ENCODE measurements at places on chromosomes 3 and 15.

GRCh38 chr15:72341361-72341760 is 21.4 kb upstream of the CELF6 start:
- no peak for DNase-seq

DNA sequence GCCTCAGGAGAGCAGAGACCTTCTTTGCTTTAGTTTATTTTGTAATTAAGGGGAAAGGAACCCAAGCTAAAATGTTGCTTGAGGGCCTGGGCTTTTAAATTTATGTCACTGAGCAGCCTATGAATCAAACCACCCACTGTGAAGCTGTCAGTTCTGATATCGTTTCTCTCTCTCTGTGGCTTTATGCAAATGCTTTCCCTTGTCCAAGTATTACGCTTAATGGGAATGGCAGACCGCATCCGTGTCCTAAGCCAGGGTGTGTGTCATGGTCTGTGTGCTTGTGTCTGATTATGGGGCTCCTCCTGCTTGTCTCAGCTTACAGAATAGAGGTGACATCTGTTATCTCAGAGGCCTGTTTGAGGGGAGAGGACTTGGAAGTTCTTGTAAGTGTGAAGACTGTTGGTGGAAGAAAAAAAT is 82.4 kb downstream of the EBLN2 start:
- DNase-seq: peak; percentile 30

DNA sequence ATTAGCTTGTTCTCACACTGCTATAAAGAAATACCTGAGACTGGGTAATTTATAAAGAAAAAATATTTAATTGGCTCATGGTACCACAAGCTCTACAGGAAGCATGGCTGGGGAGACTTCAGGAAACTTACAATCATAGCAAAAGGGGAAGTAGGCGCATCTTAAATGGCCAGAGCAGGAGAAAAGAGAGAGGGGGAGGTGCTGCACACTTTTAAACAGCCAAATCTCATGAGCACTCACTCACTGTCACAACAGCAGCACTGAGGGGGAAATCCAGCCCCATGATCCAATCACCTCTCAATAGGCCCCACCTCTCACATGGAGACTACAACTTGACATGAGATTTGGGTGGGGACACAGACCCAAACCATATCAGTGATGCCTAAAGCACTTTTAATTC is 82.5 kb downstream of the DCLK3 start:
- no peak for DNase-seq

- no peak for DNase-seq
Measured at GRCh38 chr15:51620122-51620521, 2.4 kb downstream of the DMXL2 start.

DNA sequence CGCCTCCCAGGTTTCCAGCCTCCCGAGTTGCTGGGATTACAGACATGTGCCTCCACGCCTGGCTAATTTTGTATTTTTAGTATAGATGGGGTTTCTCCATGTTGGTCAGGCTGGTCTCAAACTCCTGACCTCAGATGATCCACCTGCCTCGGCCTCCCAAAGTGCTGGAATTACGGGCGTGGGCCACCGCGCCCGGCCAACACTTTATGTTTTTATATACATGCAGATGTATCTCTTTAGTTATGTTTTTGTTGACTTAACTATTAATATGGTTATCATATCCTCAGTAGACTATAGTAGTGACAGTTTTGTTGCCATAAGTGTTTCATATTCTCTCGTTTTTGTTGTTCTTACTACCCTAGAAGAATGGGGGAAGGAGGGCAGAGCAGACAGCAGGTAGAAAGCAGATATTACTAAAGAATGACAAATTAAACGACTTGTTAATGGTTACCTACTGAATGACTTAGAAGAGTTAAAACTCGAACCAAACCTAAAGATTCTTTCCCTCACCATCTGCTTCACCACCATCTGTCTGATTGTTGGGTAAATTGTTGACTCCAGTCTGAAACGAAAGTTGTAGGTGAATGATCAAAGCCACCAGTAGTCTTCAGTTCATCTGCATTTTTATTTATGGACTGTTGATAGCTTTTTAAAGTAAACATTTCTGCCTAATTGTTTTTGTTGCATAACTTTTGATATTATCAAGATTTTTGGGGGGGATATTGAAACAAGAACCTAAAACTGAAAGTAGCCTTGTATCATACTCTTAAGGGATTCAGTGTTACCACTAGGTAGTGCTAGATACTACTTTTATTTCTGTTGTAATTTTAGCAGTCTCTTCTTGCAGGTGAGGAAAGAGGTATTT is 89.3 kb downstream of the RASA2 start:
- DNase-seq: peak; percentile 40

DNA sequence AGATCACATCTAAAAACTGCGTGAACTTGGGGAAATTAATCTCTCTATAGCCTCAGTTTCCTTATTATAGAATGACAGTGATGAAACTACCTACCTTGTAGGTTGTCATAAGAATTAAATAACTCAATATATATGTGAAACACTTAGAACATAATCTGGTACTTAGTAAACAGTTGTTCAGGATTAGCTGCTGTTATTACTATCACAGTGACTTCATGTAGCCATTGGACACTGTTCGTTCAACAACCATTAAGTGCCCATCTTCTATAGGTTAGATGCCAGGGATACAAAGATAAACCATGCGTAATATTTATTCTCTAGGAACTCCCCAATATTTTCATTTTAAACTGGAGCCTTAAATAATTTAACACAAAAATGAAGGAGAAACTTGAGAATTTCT is 329.0 kb upstream of the PROK2 start:
- DNase-seq: no peak

DNA sequence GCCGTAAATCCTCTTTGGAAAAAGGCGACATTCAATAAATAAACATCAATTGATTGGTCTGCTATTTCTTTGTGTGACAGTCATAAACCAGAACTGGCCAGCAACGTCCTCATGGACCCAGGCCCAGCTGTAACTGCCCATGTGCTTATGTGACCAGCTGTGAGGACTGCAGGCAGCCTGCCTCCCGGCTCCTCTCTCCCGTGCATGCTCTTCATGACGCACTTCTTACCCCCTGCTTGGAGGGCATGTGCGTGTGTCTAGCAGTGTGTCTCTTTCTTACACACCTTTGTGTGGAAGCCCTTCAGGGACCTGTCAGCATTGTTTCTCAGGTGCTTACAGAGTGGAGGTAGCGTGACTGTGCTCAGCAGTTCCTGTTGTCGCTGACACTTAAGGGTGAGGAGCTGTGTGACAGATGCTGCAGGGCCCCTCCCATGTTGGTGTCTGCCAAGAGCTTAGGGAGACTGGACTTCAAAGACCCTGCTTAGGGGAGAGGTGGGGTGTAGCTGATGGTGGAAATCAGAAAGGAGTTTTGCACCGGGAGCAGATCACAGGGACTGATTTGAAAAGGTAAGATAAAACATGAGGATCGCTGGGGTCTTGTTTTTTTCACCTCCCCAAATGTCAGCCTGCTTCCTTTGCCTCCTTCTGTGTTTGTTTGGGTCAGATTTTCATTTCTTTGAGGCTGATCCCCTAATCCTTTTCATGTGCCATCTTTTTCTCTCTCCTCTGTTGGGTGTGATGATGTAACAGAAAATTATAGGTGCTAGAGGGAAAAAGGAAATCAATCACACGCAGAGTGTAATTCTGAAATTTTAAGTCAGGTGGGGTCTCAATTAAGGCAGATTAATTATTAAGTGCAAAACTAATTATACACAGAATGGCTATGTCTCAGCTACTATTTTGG is 2.1 kb downstream of the PODXL2 start:
- no peak for DNase-seq

DNA sequence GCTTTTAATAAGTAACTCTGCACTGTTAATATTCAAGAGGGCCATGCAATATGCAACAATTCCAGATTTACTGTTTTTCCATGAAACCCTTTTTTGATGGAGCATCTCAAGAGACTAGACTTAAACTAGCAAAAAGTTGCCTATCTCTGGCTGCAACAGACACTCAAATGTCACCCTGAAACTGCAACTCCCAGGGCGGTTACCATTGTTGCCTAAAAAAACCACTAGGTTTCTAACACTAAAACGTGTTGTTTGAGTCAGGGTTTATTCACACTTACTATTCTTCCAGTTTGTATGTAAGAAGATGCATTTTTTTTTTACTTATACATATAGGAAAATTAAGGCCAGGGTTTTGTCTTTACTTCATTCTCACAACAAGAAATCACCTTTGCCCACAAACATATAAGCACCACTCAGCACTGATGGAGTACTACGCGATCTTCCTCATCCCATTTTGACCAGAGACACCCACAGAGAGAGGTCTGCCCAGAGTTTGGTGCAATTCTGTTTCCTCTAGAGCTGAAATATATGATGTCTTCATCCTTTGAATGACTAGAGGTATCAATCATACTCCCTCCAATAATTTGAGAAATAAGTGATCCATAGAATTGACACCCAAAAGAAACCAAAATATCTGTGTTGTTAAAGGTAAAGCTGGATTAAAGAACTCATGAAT is 124.0 kb upstream of the SNTN start:
- DNase-seq: no peak

GRCh38 chr3:113287111-113287802 is 75.9 kb downstream of the BOC start:
- peak; percentile 86 for DNase-seq

GRCh38 chr15:45486317-45486716 is 36.2 kb downstream of the SLC30A4 start:
- DNase-seq: no peak

GRCh38 chr15:95287720-95288103 is 1042.8 kb upstream of the NR2F2 start:
- DNase-seq: no peak

DNA sequence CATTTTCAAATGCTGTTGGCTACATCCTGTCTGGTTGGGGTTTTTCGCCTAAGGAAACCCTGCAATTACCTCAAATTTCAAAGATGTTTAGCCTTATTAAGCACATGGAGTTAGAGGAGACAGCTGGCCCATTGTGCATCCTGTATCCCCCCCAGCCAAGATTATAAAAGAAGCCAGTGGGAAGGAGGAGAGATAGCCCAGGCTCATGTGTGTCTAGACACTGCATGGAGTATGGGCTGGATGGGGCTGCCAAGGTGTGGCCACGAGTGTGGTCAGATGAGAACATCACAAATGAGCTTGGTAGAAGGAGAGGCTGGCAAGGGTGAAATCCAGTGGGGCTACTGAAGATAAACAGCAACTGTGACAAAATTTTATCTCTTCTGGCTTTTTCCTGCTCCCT is 270.0 kb upstream of the TBC1D5 start:
- no peak for DNase-seq

DNA sequence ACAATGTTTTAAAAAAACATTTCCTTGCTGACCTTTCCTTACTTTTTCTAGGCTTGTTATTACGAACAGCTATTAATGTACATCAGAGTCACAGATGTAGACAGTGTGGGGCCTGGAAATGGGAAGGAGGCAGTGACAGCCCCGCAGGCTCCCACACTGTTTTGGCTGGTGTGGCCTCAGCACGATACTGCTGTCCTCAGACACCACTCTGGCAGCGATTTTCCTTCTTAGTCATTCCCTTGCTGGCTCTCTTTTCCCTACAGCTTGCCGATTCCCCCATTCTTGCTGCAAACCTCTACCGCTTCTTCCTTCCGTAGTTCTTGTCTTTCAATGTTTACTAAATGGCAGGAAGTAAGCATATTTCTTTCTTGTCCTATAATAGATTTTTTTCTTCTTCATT is 113.1 kb downstream of the ABI3BP start:
- DNase-seq: peak; percentile 63

- peak; percentile 99 for DNase-seq
Measured at GRCh38 chr3:72338942-72339669, 509.1 kb downstream of the SHQ1 start.

GRCh38 chr3:11901286-11901875 is 54.7 kb upstream of the TAMM41 start:
- DNase-seq: no peak

GRCh38 chr15:40340038-40340739 is 550 bp downstream of the CCDC9B start:
- peak; percentile 45 for DNase-seq

DNA sequence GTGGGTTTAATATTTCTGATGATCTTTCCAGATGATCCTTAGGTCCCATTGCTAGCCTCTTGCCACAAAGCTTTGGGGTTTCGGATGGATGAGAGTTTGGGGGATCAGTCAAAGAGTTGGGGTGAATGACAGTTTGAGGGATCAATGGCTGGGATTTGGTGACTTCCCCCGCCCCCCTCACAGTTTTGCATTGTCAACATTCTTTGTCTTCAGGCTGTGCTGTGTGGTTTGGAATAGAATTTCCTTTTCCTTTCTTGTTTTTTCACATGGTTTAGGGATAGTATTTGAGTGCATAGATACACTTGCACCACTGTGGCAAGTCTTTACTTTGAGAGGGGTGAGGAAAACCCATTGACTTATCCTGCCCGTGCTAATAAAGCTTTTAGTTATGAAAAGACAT is 14.3 kb downstream of the MEF2A start:
- DNase-seq: no peak

DNA sequence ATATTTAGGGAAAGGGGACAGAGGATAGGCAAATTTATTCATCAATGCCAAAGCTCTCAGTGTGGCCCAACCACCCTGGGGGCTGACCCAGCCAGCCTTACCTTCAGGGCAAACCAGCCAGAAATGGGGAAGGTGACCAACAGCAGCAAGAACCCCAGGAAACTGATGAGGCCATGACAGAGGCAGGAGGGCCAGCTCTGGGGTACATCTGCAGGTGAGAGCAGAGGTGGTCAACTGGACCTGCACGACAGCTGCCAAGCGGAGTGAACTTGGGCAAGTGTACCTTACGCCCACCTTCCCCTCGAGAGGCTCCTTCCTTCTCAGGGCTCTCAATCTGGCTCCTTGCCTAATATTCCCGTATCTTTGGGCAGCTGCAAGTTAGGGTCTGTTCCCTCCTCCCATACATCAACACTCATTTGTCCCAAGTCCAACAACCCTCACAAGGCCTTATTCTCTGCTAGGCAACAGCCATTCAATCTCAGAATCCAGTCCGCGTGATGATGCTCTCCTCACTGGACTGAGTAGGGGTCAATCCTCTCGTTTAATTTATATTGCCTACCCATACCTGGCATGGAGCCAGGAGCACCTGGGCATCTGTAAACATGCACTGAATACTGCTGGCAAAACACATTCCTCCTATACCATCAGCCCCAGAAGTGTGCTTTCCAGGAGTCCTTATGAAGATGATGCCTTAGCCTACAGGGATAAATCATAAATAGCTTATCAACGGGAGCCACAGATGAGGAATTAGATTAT is 1.7 kb downstream of the STOML1 start:
- no peak for DNase-seq

GRCh38 chr3:99013077-99013476 is 111.6 kb upstream of the DCBLD2 start:
- no peak for DNase-seq

GRCh38 chr3:79369306-79369705 is 398.5 kb downstream of the ROBO1 start:
- DNase-seq: peak; percentile 20

GRCh38 chr3:176262071-176262470 is 935.2 kb downstream of the TBL1XR1 start:
- DNase-seq: no peak

Measured in fibroblast of mammary gland (primary cell).